ENCODE measurements at places on chromosomes 3 and 15.

GRCh38 chr15:90449206-90449735 is 61.2 kb downstream of the IQGAP1 start:
- no peak for DNase-seq

GRCh38 chr3:167394003-167394402 is 13.9 kb upstream of the ZBBX start:
- DNase-seq: no peak

- no peak for DNase-seq
Observed at GRCh38 chr3:193730976-193731375, 138.0 kb downstream of the OPA1 start.

DNA sequence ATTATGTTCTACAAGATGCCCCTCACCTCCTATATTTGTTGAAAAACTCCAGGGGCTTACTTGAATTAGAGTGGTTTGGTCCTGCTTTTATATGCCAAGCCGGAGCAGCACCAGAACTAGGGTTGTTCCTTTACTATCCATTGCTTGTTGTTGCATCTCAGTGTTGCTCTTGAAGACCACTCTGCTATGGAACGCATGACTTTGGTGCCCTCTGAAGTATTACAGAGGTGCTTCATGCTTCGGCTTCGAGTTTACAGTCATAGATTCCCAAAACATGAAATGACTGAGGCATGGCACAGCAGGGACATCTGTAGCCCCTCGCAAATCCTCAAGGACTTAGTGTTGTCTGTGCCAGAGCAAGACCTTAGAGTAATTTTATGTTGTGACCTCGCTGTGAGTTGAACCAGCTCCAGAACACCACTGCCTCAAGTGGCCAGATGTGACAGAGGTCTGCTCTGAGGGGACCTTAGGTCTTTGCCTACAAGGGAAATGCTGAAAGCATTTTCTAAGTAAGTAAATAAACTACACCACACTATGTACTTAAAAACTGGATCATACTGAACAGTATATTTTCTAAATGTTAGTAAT is 67.2 kb upstream of the SIAH2 start:
- no peak for DNase-seq

DNA sequence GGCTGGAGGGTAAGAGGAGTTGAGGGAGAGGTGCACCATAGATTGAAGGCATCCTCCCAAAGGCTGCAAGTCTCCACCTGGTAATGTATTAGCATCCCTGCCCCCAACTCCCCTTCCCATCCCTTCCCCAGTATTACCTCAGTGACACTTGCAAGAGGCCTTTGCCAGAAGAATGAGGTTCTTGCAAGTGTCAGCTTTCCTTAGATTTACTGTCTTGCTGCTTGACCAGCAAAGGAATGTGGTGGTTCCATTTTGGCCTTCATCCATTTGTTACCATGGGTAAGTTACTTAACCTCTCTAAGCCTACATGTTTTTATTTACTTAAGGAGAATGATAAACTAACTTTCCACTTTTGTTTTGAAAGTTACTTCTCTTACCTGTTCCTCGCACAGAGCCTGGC is 108.9 kb downstream of the LRTM1 start:
- no peak for DNase-seq
